ENCODE measurements at places on chromosomes 1 and 21.

DNA sequence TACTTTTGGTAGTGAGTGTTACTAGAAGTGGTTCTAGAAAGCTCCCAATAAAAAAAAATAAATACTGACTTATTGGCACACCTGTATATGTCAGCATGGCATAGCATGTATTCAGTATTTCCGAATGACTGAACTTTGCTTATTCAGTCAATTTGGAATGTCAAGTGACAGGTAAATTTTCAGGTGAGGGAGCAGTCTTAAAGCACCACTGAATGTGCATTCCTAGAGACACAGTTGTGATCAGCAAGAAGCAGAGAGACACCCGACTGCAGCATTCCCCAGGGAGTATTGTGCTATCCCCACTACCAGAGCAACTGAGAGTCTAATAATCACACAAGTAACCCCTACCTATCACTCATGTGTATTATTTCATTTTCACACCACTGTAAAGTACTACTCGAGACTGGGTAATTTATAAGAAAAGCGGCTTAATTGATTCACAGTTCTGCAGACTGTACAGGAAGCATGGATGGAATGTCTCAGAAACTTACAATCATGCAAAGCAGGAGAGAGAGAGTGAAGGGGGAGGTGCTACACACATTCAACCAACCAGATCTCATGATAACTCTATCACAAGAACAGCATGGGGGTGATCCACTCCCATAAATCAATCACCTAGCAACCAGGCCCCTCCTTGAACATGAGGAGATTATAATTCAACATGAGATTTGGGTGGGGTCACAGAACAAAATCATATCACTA lies 201.5 kb downstream of the TBX15 start:
- DNase-seq, result no peak

DNA sequence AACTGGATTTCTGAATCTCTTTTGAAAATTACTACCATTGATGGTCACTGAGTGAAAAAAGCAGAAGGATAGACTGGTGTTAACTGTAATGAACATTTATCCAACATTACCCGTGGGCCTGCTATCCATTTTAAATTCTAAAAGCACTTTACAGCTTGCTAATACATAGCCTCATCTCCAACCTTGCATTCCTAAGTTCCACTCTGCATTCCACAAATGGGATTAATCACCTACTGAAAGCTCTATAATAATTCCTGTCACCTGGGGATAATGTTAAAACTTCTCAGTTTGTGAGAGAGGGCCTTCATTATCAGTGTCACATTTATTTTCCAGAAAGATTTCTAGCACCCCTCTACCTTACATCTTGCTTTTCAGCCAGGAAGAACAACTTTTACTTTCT lies 38.2 kb downstream of the PTPRC start:
- DNase-seq, result no peak

DNA sequence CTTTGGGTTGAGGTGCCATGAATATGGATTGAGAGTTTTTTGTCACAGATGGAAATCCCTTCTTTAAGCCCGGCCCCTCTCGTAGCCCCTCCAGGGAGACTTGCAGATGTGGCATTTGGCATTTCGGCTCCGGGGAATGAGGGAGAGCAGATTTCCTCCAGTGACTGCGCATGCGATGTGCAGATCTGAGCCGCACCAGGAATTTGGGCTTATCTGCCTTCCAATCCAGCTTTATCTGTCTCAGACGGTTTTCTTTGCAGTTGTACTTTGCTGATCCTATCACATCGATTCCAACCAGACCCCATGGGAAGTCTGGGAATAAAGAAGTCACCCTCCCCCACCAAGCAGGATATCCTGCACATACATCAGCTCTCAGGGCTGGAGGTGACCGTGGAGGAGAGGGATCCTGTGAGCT lies 11.7 kb downstream of the KIF26B start:
- peak; percentile 78 for DNase-seq

DNA sequence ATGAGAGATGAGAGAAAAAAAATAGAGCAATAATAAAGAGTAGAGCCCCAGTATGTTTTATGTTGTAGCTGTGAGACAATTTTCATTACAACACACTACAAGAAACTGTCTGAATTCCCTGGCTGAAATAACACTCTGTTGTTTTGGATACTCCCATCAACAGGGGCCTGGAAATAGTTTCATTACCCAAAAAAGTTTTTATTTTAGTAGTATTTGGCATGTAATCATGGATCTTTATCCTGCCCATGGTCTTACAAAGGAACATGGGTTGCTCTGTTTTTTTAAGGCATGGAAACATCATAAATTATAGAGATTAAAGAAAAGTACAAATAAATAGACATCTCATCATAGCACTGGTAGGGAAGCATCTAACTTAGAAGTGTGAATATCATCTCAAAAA lies 56.3 kb downstream of the GNG12 start:
- DNase-seq, result no peak

DNA sequence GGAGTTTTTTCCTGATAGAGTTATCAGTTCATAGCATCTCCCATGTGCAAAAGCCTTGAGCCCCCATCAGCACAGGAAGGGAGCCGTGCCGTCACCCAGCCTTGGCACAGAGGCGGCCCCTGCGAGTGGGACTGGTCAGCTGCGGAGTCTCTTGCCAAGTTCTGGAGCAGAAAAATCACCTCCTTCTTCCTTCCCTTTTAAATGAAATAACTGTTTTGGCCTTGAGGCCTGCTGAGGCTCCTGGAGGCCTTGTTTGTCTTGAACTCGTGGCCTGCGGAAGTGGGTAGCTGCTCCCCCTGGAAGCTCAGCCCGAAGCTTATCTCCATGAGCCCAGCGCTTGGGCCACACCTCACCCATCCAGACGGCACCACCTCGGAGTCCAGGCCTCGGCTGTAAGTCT lies 145.7 kb upstream of the TMEM51 start:
- DNase-seq, result no peak

DNA sequence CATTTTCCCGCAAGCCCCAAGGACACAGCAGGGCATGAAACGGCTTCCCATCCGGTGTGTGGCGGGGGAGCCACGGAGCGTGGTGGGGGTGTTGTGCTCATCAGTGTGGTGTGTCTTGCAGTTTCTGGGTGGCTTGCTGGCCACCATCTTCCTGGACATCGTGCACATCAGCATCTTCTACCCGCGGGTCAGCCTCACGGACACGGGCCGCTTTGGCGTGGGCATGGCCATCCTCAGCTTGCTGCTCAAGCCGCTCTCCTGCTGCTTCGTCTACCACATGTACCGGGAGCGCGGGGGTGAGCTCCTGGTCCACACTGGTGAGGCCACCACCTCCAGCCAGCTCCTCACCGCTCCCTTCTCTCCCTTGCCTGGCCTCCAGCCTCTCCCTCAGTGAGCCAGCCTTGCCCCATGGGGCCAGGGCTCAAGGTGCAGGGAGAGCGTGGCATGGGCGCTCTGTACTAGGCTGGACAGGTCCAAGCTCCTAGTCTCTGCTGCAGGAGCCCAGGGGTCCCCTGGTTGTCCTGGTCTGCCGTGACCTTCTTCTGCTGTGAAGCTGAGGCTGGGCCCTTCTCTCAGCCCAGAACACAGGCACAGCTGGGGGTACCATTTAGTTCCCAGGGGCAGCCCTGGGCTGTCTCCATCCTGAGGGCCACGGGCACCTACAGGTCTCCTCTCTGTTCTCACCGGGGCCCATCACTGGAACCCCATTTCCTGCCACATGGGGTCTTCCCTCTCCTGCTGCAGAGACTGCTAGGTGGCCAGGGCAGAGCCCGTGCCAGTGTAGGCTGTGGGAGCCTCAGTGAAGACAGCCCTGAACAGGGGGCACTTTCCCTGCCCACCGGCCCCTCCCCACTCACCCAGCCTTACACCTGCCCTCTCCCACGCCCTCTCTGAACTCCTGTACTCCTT lies 12.6 kb downstream of the AGTRAP start:
- no peak for DNase-seq

Measured in AG08395 (cell line).